ENCODE measurements at places on chromosomes 4 and X.

DNA sequence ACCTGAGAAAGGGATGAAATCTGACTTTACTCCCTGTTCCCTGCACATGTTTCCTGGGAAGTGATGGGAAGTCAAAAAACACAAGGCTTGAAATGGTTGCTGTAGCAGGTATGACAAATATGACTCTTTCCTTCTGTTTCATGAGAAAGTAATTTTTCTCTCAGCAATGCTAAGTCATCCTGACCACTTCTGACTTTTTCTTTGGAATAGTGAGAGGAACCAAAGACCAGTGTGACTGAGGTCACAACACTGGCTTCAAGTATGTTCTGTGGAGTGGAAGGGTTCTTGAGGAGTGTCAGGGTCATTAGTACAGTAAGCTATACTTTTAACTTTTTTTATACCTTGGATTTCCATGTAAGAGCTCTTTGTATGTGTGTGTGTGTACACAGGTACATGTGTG, 225.3 kb downstream of the PPP3CA start:
- DNase-seq: no peak

DNA sequence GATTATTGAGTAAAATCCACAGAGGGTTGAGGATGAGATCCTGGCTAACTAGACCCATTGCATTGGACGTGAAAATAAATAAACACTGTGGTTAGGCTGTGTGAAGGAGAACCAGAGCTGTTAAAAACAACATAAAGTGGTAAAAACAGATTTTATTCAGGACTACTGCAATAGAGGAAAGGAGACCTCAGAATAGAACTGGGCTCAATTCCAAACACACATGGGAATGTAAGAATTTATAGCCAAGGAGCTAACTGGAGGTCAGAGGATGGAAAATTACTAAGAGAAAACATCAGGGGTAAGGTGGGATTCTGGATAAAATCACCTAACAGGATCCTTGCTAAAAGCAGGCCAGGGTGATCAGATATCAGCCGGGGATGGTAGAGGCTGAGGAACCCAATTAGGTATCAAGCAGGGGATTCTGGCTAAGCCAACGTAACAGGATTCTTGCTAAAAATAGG, 112.4 kb downstream of the RNF150 start:
- DNase-seq: no peak

DNA sequence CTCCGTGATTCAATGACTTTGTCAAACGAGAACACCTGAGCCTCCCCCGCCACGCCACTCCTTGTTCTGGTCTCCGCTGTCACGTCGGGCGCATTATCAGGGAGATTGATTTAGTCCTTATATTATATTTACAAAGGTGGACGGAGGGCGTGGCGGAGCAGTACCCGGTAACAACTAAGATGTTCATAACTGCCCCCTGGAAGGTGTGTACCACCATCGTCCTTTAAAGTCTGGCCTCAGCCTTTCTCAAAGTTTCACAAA, 284.2 kb downstream of the PACRGL start:
- no peak for DNase-seq

- DNase-seq: no peak
These were observed 22.5 kb downstream of the HNRNPH2 start for GRCh38 chrX:101430457-101431078.

DNA sequence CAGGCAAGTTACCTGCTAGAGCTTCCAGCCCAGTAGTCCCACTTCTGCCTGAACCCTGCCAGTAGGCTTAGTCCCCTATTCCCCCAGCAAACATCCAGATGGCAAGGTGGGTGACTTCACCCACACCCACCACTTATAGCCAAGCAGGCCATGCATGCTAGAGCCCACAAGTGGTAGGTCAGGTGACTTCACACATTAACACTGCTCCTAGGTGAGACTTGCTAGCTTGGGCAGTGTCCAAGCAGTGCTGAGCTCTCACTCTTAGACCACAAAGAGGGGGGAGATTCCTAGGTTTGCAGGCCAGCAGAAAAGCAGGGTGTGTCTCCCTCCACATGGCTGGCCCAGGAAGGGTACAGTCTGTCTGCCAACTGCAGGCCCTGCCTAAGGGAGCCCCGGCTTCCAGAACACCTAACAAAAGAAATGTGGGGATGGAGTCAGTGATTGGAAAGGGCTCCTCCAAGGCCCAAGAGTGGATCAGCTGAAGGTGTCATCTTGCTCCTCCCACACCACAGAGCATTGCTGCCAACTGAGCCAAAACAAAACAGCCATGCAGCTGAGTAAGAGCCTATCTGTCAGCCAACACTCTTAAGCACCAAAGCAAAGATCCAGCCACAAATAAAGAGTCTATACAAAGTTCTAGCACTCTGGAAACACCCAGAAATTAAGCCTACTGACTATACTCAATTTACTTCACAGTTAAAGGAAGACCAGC, 158.1 kb upstream of the USP38 start:
- DNase-seq: no peak

DNA sequence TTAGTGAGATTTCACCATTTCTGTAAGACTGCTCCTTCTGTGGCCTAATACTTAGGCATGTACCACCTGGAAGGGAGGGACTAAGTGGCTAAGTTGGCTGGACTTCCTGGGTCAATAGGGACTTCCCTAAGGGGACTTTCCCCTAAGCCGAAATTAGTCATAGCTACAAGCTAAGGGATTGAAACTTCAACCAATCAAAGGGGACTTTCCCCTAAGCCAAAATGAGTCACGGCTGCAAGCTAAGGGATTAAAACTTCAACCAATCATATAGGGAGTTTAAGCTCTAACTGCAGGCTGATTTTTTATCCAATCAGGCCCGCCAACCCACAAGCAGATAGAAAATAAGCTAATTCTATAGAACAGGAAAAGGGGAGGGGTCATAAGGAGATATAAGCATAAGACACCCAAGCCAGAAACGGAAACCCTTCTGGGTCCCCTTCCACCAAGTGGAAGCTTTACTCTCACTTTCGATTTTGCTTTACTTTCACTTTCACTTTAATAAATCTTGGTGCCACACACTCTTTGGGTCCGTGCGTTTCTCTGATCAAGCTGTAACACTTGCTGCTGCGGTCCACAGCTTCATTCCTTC, 382.8 kb downstream of the KLHL4 start:
- no peak for DNase-seq

GRCh38 chr4:108980455-108981239, 217.8 kb upstream of the ETNPPL start:
- no peak for DNase-seq

DNA sequence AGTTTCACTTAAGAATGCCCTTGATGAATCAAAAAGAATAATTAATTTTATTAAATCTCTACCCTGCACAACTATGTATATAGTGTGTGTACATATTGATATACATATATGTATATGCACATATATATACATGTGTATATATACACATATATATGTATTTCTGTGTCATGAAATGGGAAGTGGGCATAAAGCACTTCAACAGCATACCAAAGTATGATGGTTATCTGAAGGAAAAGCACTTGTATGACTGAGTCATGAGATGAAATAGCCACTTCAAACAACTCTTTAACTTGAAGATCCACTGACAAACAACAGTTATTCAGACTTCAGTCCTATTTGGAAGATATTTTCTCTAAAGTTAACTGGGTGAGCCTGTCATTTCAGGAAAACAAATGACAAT, 16.3 kb downstream of the RNF128 start:
- DNase-seq: no peak

DNA sequence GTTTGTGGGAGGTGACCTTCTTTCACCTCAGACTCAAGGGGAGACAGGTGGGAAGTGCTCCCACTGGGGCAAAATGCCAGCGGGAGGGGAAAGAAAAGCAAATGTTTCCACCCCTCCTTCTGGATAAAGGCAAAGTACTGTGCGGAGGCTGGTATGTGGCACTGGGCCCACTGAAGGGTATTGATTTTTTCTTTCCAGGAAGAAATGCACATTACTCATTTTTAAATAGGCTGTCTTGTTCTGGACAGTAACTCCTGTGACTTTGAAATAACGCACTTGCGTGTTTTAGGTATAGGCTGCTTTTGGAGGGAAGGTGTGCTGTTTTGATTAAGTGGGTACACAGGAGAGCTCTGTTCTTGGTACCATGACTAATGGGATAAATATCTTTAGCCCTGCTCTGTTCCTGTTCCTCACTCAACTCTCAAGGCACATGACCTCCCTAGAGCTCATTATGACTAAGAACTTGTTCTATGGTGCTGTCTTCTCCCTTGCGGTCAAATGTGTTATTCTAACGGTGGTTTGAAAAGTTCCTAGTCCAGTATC, 40.7 kb upstream of the MBTPS2 start:
- DNase-seq: no peak

- no peak for DNase-seq
These were observed 1.8 kb downstream of the RNF128 start for GRCh38 chrX:106728337-106728736.

- no peak for DNase-seq
These were observed 5.2 kb upstream of the ACTRT1 start for GRCh38 chrX:128057421-128057820.

DNA sequence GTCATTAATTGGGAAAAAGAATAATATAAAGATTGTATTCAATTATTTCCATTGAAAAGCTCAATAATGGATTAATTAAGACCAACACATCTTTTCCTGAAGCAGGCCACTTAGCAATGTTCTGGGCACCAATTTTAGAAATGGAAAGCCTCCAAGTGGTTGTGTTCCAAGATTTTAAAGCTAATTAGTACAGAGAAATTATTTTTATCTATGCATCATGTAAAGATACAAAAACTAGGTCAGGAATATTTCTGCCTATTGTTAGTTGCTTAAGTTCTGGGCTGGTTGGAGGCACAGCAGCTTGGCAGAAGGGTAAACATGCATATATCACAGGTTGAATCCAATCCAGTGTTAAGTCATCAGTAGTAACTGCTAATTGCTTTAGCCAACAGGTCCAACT, 101.9 kb downstream of the RASL11B start:
- no peak for DNase-seq

DNA sequence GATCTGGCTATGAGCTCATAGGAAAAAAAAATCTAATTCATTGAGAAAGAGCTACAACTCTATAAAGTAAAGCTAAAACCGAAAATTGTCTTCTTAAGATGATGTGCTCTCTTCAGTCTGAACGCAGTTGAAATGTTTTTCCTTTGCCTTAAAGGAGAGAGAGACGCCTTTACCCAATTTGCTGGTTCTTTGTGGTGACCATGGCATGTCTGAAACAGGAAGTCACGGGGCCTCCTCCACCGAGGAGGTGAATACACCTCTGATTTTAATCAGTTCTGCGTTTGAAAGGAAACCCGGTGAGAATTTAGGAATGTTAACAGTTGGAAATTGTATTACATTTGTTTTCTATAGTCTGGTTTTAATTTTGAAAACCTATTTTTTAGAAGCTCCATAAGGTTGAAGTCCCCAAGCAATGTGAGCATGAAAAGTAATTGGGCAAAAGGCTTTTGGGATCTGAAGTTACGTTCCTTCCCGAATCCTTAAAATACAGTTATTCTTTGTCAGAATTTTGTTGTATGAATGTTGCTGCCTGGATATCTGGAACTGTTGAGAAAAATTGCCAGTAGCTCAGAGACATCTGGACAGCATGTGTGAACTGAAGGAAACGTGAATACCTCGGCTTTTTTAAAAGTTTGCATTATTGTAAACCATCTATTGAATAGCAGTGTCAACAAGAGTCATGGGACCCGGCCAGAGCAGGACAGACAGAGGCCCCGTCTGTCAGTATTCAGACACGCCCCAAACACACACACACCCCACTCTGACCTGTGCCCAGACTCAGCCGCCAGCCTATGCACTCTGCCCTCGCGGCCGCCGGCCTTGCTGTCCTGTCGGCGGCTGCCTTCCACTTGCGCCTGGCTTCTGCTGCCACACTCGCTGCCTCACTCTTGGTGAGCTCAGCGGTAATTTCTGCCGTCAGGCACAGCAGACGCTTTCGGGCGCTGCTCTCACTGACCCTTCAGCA, 9.9 kb downstream of the PIGG start:
- no peak for DNase-seq

DNA sequence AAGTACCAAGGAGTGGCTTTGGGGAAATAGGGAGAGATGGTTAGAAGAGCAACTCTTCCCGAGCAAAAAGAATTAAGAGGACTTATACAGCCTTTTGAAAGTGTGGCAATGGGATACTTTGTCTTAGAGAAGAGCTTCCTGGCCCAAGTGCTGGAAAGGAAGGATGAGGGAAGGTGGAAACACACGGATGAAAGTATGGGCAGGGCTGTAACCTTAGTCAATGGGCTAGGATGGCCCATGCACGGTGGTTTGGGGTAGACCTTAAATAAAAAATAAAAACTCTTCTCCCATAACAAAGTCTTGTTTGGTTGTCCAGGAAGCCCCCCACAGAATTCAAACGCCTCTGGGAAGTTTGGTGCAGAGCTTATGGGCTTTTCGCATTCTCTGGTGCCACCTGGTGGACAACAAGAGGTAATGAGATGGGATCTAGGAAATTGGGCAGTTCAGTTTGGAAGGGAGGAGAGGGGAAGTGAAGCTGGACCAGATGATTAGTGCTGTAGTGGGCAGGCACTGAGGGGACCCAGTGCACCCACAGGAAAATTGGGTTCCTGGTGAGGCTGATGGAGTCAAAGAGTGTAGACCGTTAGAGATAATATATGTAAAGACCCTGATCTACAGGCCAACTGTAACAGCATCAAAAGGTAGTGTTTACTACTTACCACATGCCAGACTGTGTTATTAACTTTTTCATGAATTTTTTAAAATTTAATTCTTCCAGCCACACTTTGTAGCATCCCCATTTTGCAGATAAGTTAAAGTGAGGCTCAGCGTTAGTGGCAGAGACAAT, 13.8 kb upstream of the ENOX2 start:
- DNase-seq: no peak

GRCh38 chrX:5536261-5536660, 692.4 kb downstream of the NLGN4X start:
- DNase-seq: no peak

DNA sequence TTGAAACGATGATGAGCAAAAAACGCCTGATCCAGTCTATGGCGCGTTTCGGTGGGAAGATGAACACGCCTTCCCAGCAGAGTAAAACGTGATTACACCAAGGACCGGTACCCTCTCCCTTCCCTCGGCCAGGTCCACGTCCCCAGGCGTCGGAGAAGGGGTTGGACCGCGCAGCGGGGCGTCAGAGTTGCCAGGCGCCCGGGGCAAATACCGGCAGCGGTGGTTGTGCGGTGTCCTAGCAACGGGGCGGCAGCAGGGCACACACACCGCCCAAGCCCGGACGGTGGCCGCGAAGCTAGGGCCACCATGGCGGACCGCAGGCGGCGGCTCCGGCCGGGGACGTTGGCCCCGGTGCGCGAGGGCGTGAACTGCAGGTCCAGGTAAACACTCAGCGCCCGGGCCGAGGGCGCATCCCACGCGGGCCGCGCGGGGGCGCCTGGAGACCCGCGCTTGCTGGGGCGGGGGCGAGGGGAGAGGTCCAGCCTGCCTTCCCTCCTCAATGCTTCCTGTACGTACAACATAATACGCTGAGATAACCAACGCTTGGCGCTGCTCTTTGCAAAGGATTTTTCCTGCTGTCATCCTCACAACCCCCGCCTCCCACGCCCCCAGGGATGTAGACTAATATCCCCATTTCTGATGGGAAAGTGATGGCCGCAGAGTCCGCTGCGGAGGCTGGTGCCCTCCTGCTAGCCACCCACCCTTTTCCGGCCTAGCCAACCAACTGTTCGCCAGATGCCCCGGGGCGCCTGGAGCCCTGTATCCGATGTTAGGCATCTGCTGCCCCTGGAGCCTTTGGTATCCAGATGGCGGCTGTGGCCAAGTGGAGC, at the start of gene FAM47E:
TSS of gene FAM47E (plus strand) at position 281 of the 830 bp plus-strand sequence. CDS start at position 307, 26 bp downstream.
- peak; percentile 12 for DNase-seq

- no peak for DNase-seq
These were observed 71.7 kb downstream of the USP38 start for GRCh38 chr4:143256456-143256855.

GRCh38 chrX:116862340-116862739, 399.6 kb upstream of the CT83 start:
- DNase-seq: no peak
